Endothelial cell of umbilical vein (primary cell): ENCODE measurements at places on chromosomes 7 and 10. TPM values are rescaled to one million over a fixed set of nuclear protein-coding genes. Genes with fewer than 3 reads are reported as not detected.
A peak's percentile ranks its signal among the peaks of the same experiment; 100 is the strongest.

DNA sequence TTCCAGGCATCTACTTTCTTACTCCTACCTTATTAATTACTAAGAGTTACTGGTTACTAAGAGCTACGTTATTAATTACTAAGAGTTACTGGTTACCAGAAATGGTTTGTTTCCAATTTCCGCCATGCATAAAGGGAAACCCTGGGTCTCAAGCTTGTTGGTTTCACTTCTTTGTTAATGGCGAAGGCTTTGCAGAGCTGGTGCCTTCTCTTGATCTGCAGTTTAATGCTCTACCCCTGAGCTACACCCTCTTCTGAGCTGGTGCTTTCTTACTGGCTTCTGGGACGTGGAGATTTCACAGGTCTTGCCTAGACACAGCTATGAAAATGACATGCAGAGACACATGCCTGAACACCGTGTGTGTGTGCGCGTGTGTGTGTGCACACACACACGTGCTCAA, 560 bp downstream of the CPA4 start:
- no peaks in the 10 kb centered on the region for H3K4me1 ChIP-seq
- no peak for DNase-seq
- H3K36me3 ChIP-seq, result no peaks in the 10 kb centered on the region
- no peak overlapping the region for H3K27ac ChIP-seq
- H3K4me3 ChIP-seq, result no peak overlapping the region
- no peaks in the 10 kb centered on the region for H3K27me3 ChIP-seq

DNA sequence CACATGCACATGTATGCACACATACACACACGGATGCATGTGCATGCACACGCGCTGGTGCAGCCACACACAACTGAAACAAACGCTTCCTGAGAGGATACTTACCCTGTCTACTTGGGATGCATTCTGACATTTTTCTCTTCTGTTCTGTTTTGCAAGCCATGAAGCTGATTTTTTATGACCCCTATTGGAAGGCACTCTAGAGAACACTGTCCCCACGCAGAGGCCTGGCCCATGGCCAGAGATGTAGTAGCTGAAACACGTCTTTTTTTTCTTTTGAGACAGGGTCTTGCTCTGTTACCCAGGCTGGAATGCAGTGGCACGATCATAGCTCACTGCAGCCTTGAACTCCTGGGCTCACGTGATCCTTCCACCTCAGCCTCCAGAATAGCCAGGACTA, 47.9 kb downstream of the VWA2 start:
- peaks cover 9% of the 10 kb centered on the region for H3K27me3 ChIP-seq
- no peaks in the 10 kb centered on the region for H3K4me1 ChIP-seq
- H3K36me3 ChIP-seq, result no peaks in the 10 kb centered on the region
- H3K4me3 ChIP-seq, result no peak overlapping the region

DNA sequence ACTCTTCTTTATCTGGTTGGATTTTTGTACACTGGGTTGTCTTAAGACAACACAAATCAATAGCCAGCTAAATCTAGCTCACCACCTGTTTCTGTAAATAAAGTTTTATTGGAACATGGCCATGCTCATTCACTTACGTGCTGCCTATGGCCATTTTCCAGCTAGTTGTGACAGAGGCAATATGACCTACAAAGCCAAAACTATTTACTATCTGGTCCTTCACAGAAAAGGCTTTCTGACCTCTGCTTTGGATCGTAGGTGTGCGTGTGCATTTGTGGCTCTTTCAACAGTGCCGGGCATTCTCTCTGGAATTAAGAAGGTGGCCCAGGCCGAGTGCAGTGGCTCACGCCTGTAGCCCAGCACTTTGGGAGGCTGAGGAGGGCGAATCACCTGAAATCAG, 45.5 kb downstream of the NRAP start:
- H3K4me1 ChIP-seq, result no peaks in the 10 kb centered on the region
- peaks cover 19% of the 10 kb centered on the region for H3K27me3 ChIP-seq
- no peak overlapping the region for H3K4me3 ChIP-seq

GRCh38 chr7:23020742-23021401, 6.9 kb upstream of the HYCC1 start:
- H3K4me1 ChIP-seq, result peaks cover 45% of the 10 kb centered on the region
- H3K27ac ChIP-seq, result peak overlapping the region; percentile 19
- H3K4me3 ChIP-seq, result no peak overlapping the region
- no peaks in the 10 kb centered on the region for H3K36me3 ChIP-seq
- no peaks in the 10 kb centered on the region for H3K27me3 ChIP-seq

- DNase-seq, result no peak
- H3K27ac ChIP-seq, result no peak overlapping the region
- H3K4me1 ChIP-seq, result no peaks in the 10 kb centered on the region
- peaks cover under 1% of the 10 kb centered on the region for H3K27me3 ChIP-seq
- H3K4me3 ChIP-seq, result no peak overlapping the region
- H3K36me3 ChIP-seq, result no peaks in the 10 kb centered on the region
Observed at GRCh38 chr7:92932450-92932849, 96.1 kb upstream of the CDK6 start.

GRCh38 chr7:106127984-106128780, 16.1 kb upstream of the SYPL1 start:
- DNase-seq, result no peak
- H3K27ac ChIP-seq, result no peak overlapping the region
- H3K4me3 ChIP-seq, result no peak overlapping the region
- H3K4me1 ChIP-seq, result peaks cover 8% of the 10 kb centered on the region

Gene CPA4
- polyA plus RNA-seq, result 0.22 and 0.36 TPM in 2 replicates

Gene ZNF783
- 7.3 and 8.0 TPM in 2 replicates for polyA plus RNA-seq

Gene GBX1
- polyA plus RNA-seq, result not detected in 2 replicates

Gene TMEM236
- polyA plus RNA-seq, result 0.19 and 0.29 TPM in 2 replicates

Gene ELOVL3
- not detected in 2 replicates for polyA plus RNA-seq
